Femur (tissue), 1 donor: ENCODE measurements at places on chromosomes 6 and 20.

DNA sequence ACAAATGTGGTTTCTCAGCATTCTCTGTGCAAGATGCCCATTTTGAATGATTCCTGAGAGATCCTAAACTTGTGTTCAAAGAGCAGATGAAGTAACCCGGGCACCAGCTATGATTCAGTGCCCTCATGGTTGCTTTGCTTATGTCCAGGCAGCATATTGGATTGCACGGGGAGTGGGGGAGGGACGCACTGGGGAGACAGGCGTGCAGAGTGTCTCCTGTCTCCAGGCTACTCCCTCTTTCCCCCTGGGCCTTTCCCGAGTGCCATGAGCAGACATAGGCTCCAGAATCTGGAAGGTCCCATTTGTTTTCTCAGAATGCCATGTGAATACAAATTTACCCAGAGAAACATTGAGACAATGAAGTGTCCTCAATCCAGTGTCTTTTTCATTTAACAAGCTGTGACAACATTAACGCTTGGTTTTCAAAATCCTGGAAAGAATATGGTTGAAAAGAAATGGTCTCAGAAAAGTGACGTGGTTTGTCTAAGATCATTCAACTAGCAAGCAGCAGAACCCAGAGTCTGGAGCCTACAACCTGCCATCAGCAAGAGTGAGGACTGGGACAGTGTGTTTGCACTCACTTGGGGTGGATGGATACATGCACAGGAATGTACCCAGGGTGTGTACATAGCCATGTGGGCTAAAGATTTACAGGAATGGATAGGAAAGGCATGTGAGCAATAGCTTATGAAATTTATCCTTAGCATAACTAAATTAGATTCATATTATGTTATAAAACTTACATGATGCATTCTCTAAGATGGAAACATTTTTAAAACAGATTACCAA, 4.2 kb downstream of the SYNDIG1 start:
- DNase-seq, result no peak

DNA sequence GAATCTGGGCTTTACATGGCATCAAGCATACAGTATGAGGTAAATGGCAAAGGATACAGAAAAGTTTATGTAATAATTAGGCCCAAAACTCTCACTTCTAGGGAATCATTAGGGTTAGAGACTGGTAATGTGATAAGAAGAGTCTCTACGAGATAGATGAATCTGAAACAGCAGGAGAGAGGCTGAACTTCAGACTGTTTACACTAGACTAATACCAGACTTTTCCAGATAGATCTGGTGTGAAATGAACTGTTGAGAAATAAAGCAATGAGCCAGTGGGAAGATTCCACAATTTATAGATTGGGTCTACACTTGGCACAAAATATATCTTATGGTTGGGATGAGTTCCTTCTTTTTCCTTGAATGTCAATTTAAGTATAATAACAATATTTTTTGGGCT, 134.3 kb downstream of the MAN1A1 start:
- no peak for DNase-seq

DNA sequence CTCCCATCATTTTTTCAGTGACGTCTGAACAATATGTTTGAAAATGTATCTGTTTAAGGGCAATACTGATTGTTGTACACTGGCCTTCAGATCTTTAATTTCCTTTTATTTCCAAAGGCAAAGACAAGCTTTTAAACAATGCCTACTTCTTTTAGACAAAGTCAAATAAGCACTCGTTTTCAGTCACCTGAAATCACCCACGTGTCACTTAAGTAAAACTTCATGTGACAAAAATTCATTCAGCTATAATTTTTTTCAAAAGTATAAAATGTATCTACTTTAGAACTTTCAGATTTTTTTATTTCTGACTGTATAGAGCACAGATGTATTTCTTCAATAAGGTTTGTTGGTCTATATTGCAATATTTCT, 113.5 kb upstream of the BEND6 start:
- DNase-seq, result no peak

DNA sequence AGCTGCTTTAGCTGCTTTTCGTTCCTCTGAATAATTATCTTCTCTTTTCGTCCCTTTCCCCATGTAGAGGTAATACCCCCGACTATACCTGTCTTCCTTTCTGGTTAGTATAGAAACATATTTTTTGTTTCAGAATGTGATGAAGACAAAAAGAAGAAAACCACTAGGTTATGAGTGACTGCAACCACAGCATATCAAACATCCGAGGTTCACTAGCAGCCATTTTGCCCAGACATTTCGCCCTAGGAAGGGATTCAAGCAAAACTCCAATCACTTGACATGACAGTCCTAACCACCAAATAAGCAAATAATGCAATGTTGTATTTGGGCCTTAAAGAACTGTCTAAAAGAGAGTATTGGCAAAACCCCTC, 9.4 kb downstream of the SNX5 start:
- DNase-seq, result no peak

DNA sequence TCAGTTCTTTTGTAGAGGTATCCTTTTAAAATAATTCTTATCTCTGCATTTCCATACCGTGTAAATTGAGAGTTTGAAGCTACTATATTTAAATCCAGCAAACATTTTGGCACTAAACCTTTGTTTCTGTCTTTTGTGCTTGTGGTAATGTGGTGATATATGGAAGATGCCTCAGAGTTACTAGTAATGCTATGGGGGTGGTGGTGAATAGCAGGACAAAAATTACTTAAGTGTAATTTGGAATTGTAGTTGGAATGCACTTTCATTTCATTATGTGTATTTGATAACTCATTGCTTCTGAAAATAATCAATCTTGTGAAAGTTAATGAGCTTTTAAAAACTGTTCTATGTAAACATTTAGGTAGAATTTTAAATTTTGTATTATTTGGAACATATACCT, 404.5 kb downstream of the PHF3 start:
- DNase-seq, result no peak

GRCh38 chr6:112416866-112417265, 69.7 kb downstream of the RFPL4B start:
- DNase-seq, result peak; percentile 35

DNA sequence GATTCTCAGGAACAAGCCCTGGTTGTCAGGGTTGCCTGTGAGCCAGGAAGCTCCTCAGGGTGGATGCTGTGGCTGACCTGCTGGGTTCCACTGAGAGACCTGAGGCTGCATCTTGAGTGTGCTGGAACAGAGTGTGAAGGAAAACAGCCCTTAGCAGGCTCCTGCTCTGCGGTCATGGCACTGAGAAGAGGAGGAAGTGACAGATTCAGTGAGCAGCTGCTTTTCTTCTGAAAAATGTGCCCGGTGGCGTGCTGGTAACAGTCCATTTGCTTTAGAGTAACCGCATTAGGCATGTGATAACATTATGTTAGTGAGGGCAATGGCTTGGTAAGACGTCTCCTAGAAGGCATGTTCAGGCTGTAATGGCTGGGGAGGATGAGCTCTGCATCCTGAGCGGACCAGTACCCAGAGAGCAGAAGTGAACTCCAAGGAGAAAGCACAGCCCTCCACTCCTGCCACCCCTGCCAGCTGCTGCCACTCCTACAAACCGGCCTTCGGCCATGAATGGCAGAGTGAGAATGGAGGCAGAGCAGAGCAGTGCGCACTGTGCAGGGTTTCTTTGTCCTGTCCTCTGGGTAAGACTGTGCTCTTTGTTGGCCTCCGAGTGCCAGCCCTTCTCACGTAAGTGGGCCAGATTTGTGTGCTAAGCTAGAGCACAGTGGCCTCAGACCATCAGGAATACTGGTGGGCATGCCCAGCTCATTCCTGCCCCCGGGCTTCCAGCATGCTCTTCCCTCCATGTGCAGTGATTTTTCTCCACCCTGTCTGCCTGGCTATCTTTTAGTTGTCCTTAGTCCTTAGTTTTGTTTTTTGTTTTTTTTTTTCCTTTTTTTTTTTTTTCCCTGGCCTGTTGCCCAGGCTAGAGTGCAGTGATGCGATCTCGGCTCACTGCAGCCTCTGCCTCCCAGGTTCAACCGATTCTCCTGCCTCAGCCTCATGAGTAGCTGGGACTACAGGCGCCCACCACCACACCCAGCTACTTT, 98.1 kb upstream of the VSTM2L start:
- peak; percentile 25 for DNase-seq

DNA sequence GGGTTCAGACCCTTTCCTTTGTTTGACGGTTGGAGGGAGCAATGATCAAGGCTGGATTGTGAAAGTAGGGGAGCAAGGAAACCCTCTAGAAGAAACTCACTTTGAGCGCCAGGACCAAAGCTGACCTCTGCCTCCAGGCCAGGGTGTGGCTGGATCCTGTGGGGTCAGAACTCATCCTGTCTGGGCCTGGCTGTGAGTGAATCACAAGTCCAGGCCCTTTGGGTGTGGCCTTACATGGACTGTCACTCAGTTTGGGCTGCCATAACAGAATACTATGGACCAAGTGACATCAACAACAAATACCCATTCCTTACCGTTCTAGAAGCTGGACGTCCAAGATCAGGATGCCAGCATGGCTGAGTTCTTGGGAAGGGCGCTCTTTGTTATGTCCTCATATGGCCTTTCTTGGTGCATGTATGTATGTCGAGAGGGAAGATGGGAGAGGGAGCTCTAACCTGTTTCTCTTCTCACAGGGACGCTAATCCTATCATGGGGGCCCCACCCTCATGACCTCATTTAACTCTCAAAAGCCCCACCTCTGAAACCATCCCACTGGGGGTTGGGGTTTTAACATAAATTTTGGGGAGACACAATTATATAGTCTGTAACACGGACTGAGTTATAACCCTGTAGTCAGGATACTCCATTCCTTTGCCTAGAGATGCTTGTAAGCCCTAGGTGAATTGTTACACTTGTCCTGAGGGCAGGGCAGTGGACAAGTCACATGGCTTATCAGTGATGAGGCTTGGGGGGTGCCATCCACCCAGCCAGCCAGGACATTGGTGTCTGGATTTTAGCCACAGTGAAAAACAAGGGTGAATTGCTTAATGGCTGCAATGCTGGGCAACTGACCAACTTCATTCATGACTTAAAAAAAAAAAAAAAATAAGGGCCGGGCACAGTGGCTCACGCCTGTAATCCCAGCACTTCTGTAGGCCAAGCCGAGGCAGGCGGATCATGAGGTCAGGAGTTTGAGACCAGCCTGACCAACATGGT, 80.0 kb downstream of the TRMT11 start:
- no peak for DNase-seq

- DNase-seq, result no peak
Observed at GRCh38 chr20:37839432-37839827, 63.5 kb upstream of the VSTM2L start.

DNA sequence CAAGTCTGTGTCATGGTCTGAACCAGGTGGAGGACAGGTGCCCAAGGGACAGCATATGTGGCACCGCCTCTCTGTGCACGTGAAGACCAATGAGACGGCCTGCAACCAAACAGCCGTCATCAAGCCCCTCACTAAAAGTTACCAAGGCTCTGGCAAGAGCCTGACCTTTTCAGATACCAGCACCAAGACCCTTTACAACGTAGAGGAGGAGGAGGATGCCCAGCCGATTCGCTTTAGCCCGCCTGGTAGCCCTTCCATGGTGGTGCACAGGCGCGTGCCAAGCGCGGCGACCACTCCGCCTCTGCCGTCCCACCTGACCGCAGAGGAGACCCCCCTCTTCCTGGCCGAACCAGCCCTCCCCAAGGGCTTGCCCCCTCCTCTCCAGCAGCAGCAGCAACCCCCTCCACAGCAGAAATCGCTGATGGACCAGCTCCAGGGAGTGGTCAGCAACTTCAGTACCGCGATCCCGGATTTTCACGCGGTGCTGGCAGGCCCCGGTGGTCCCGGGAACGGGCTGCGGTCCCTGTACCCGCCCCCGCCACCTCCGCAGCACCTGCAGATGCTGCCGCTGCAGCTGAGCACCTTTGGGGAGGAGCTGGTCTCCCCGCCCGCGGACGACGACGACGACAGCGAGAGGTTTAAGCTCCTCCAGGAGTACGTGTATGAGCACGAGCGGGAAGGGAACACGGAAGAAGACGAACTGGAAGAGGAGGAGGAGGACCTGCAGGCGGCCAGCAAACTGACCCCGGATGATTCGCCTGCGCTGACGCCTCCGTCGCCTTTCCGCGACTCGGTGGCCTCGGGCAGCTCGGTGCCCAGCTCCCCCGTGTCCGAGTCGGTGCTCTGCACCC, 109.5 kb upstream of the RAB32 start:
- peak; percentile 34 for DNase-seq

GRCh38 chr6:131532580-131533039, 40.4 kb upstream of the ARG1 start:
- no peak for DNase-seq

- DNase-seq, result no peak
Observed at GRCh38 chr6:52509281-52510212, 67.3 kb downstream of the TRAM2 start.

- peak; percentile 67 for DNase-seq
Observed at GRCh38 chr6:85464260-85464644, 14.4 kb downstream of the NT5E start.

DNA sequence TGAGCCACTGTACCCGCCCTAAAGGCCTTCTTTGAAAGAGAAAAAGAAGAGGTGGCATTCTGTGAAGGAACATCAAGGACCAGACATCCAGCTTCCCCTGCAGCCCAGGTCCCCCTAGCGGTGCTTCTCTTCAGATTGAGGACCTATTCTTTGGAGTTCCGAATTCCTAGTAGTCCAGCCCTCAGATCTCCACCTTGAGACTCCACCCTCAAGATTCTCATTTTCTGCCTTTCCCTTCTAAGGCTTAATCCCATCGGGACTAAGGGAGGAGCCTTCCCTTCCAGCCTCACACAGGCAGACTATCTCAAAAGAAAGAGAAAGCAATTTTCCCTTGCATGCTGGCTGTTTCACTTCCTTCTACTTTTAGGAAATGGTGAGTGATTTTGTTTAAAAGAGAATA, 32.5 kb downstream of the MUC22 start:
- DNase-seq, result peak; percentile 33

GRCh38 chr20:45636513-45636912, 5.4 kb upstream of the WFDC9 start:
- DNase-seq, result no peak

GRCh38 chr20:32157611-32158010, 48.1 kb downstream of the TM9SF4 start:
- DNase-seq, result no peak

DNA sequence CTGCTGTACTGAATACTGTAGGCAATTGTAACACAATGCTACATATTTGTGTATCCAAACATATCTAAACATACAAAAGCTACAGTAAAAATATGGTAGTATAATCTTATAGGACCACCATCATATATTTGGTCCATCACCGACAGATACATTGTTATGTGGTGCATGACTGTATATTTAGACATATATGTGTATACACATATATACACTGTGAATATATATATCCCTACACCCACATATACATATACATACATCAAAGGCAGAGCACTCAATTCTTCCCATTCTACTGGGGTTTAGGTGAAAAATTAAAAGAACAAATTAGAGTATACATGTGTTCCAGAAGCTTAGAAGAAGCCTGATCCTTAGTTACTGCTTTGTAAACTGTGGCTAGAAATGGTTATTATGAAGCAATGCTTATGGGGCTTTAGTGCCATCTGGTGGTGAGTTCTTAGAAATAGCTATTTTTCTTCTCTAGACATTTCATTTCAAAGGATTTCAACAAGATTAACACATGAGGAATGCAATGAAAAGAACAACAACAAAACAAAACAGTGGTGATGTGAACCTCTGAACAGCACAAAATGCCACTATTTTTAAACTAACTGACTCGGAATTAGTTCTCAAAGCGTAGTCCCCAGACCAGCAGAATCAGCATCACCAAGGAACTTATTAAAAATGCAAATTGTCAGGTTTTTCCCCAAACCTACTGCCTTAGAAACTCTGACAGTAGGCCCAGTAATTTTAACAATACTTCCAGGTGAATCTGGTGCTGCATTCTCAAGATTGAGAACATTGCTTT, 38.0 kb downstream of the PKHD1 start:
- no peak for DNase-seq

GRCh38 chr6:34229877-34230276, 6.8 kb upstream of the HMGA1 start:
- no peak for DNase-seq
